ENCODE measurements at places on chromosomes 2 and 18.

DNA sequence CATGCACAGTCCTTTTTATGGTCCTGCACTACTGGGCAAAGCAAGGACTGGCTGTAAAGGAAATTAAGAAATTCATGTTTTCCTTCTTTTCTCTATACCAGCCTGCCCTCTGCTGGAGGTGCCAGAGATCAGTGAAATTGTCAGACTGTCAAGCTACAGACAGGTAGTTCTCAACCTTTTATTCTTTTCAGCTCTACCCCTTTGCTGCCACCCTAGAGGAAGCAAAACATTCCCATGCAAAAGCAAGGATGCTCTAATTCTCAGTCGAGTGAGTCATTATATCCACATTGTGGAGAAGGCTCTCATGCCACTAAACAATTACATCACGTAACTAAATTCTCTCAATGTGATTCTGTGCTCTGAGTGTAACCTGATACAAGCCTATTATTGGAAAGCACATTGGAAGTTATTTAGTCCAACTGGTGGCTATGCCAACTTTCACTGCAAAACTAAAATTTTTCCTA, 25.0 kb upstream of the RAPGEF4 start:
- DNase-seq: no peak

DNA sequence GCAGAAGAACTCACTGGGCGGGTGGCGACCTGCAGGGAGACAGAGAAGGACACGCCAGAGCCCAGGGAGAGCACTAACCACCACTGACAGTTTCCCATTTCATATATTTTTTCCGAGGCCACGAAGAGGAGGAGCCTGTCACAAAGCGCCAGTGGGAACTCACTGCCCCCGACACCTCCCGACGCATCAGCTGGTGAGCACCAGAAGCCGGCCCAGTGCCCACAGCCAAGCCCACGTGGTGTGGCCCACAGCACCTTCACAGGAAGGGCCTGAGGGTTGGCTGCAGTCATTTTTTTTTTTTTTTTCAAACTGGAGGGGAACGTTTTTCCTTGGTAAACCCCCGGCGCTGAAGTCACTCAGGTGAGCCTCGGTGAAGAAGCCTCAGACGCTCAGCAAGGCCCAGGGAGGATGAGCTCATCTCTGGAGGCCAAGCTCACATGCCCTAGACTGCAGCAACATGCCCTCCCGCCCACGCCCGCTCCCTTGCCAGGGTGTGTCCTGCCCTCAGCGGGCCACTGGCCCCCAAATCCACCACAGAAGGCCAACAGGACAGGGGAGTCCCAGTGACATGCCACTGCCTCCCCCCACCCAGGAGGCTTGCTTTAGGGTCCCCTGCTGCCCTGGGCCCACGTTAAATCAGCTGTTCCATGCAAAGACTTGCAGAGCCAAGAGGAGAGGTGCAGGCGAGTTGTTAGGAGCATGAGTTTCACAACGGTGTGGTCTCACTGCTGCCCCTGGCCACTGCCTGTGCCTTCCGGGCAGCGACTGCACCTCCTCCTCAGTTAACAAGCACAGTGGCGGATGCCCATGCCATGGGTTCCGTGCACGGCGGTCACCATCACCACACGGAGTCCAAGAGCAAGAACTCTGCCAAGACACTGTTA, 68.1 kb downstream of the PARD6G start:
- no peak for DNase-seq

- DNase-seq: no peak
Measured at GRCh38 chr18:11367351-11367750, 218.0 kb upstream of the PIEZO2 start.

DNA sequence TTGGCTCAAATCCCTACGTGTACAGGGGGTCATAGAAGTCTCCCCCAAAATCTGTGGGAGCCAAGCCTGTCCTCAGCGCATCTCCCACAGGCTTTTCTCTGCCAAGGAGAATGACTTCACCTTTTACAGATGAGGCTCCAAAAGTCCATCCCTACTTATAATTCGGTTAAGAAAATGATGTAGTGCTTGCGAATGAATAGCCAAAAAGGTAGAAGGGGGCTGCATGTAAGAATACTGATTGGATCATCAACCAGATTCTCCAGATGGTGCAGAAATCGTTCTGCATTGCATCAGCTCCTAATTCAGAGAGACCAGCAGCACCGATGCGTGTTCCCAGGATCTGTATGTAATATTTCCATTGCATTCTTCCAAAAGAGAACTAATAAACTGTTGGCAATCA, 91.9 kb downstream of the EPHA4 start:
- DNase-seq: no peak

GRCh38 chr2:85131116-85131515, 2.1 kb upstream of the TCF7L1 start:
- DNase-seq: no peak

DNA sequence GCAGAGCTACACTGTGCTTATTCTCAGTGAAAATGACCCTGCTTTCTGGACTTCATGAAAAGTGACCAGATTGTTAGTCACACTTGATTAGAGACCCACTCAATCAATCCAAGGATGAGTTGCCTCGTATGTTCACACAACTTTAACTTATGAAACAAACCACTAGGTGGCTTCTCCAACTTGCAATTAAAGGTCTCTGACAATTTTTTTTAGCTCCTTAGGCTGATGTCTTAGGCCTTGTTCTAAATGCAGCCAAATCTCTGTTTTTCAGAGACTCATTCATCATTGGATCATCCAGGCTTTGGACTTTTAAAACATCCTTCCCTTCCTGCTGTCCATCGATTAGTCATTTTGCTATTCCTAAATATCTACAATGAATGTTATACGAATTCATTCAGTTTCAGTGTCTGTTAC, 63.4 kb downstream of the MREG start:
- DNase-seq: no peak

GRCh38 chr2:74020702-74021406, 36.1 kb downstream of the TET3 start:
- no peak for DNase-seq

DNA sequence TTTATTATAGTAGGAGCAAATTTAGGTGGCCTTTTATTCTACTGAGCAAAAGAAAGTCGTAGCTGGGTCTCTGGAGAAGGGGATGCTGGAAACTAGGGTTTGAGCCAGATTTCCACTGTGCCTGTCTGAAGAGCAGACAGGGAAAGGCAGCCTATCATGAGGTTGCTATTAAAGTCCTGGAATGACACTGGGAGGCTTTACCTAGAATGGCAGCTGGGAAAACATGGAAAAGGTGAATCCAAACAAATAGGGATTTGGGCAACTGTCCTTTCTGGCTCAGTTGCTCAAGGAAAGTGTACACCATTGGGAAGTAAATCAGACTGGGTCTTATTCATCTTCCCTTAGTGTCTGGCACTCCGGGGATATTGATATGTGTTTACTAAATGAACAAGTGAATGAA, 154.6 kb downstream of the MTX2 start:
- DNase-seq: no peak

GRCh38 chr2:66578687-66579106, 143.8 kb downstream of the MEIS1 start:
- DNase-seq: no peak

- DNase-seq: no peak
Measured at GRCh38 chr2:78024996-78025395, 502.8 kb upstream of the LRRTM4 start.

DNA sequence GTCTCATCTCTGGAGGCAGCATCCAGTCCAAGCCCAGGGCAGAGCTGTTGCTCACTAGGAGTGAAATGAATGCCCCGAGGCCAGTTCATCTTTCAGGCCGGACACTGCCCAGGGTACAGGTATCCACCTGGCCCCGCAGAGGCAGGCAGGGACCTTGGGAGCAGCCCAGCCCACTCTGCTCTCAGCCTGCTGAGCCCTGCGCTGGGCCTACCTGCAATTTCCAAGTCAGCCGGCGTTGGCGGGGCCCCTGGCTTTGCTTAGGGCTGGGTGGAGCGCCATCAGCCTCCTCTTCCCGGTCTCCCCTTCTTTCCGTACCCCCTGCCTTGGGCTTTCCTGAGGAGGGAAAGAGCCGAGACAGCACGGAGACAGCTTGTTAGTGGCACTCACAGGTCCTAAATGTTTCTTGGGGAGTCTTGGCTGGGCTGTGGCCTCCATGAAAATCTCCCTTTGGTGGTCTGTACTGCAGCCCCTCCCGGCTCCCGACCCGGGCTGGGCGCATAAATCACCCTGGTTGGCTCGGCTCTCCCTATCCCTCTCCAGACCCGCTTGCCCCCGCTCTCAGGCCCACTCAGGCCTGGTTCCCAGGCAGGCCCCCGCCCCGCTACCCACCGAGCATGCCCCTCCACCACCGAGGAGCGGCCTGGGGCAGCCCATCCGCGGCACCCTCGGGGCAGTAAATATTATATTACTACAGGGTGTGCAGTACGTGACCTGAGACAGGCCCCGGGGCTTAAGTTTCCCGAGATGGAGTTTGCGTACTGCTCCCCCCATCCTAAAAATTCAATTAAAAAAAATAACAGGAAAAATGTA, 106.7 kb downstream of the DYSF start:
- no peak for DNase-seq

- no peak for DNase-seq
Measured at GRCh38 chr2:171167352-171167997, 6.8 kb upstream of the TLK1 start.

GRCh38 chr2:183172220-183172887, 48.1 kb downstream of the NUP35 start:
- no peak for DNase-seq

DNA sequence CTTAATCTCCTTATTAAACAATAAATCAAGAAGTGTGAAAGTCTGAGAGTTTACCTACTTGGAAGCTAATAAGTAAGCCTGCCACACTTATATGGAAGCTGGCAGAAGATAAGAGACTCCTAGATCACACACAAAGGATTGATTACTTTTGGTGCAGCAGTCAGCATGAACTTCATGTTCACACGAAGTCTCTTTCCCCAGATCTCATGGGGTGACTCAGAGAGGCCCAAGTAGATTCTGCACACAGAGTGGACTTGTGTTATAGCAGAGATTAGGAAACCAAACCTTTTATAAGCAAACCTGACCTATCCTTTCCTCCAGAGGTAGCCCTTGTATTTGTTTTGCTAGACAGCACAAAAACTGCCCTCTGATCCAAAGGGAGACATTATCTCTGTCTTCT, 9.9 kb upstream of the GAREM1 start:
- DNase-seq: no peak

DNA sequence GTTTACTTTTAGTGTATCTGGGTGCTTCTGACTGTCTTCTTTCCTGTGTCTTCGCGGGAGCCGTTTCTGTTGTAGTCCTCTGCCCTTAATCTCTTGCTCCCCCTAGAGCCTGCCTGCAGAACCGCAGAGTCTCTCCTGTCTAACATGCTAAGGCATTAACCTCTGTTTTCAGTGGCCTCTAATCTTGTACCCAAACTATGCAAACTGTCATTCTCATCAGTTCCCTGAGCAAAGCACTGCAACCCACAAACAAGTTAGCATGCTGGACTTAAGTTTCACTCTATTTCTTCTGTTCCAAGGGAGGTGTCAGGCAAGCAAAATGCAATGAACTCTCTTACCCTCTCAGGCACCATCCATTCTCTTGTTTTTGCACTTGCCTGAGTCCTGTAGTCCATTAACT, 138.4 kb downstream of the OTX1 start:
- no peak for DNase-seq

DNA sequence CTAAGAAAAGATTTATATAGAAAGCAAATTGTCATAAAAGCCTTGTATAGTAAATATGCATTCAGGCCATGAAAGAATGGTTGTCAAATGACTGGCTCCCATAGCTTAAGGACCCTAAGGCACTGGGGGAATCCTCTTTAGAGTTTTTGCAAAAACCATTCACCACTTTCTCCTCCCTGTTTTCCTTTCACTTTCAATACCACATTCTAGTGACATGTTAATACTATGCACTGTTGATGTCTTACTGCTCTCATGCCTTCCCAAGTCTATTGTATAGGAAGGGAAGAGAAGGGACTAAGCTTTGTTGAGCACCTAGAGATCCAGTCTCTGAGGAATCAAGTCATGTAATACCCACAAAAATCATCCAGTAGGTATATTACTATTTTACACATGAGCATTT, 383.0 kb upstream of the LRRTM1 start:
- no peak for DNase-seq

DNA sequence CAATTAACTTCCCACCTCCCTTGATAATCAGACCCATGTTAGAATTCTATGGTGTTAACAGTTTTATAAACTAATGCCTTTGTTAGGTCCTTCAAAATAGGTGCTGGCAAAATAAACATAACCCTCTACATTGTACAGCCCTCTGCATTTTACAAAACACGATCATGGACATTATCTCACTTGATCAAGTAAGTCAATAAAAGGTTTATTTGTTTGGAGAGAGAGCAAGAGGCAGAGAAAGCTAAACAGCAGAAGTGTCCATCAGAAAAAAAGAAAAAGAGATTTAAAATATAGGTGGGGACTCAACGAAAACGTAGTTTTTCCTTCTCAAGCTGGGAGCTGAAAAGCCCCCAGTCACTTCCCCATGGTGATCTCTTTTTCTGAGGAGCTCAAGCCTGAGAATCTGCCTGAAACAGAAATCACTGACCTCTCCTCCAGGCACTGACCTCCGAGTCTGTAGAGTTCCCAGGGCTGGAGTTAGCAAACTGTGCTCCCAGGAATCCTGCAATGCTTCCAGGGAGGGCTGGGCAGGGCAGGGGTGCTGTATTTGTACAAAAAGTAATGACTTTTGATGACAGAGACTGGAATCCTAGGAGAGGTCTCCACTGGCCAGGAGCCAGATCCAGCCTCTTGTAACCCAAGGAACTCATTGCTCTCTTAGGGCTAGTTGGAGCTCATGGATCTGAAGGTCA, 137.8 kb upstream of the KLHL29 start:
- no peak for DNase-seq

DNA sequence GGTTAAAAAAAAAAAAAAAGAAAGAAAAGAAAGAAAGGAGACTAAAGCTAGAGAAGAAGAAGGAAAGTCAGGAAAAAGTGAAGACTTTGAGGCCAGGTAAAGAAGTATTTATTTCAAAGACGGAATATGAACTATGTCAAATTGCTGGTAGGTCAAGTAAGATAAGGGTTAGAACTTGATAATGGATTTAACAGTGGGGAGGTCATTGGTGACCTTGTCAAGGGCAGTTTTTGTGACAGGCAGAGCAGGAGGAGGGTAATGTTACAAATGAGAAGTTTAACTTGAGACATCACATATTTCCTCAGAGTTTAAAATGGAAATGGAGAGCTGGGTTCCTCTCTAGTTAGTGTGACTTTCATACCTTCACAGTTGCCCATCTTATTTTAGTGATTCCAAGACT, 9.5 kb downstream of the WDR7 start:
- DNase-seq: no peak

GRCh38 chr18:11500153-11501122, 109.0 kb upstream of the SLC35G4 start:
- no peak for DNase-seq

DNA sequence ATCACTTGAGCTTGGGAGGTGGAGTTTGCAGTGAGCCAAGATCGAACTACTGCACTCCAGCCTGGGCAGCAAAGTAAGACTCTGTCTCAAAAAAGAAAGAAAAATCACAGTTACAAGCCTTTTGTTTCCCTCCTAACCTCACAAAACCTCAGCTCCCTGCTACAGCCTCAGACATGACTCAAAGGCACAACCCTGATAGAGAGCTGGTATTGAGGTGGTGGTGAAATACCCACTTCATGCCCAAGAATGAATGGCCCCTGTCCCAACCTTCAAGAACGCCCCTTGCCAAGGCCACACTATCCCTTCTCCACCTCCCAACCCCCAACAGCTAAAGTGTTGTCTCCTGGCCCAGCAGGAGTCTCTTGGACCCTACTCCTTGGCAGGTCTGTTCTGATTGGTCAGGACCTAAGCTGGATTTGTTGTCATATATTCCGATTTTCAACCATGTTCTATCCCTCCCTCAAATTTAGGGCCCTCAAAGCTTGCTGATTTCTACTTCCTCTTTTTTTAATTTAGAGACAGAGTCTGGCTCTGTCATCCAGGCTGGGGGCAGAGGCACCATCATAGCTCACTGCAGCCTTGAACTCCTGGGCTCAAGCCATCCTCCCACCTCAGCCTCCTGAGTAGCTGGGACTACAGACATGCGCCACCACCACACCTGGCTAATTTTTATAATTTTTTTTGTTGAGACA, 61.9 kb upstream of the BZW1 start:
- no peak for DNase-seq
